ENCODE measurements at places on chromosomes 3 and 15.

- no peak for DNase-seq
These were observed 261.6 kb upstream of the LMCD1 start for GRCh38 chr3:8239718-8240695.

DNA sequence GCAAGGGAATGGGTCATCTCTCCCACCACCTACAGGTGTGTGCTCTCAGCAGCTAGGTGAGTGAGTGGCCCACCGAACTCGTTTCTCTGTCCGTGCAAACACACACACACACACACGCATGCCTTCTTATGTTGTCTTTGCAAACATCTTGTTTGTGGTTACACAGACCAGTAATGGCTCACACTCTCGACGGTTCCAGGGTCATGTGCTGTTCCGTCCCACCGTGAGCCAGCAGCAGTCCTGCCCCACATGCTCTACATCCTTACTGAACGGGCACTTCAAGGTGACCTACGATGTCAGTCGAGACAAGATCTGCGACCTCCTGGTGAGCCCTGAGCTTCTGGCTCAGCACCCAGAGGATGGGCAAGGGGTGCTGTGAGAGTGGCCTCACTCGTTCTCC is 4.3 kb downstream of the ITIH1 start:
- no peak for DNase-seq

- DNase-seq: no peak
These were observed 8.5 kb downstream of the MFN1 start for GRCh38 chr3:179355996-179356395.

GRCh38 chr15:83918011-83918410 is 264.1 kb downstream of the ADAMTSL3 start:
- no peak for DNase-seq

DNA sequence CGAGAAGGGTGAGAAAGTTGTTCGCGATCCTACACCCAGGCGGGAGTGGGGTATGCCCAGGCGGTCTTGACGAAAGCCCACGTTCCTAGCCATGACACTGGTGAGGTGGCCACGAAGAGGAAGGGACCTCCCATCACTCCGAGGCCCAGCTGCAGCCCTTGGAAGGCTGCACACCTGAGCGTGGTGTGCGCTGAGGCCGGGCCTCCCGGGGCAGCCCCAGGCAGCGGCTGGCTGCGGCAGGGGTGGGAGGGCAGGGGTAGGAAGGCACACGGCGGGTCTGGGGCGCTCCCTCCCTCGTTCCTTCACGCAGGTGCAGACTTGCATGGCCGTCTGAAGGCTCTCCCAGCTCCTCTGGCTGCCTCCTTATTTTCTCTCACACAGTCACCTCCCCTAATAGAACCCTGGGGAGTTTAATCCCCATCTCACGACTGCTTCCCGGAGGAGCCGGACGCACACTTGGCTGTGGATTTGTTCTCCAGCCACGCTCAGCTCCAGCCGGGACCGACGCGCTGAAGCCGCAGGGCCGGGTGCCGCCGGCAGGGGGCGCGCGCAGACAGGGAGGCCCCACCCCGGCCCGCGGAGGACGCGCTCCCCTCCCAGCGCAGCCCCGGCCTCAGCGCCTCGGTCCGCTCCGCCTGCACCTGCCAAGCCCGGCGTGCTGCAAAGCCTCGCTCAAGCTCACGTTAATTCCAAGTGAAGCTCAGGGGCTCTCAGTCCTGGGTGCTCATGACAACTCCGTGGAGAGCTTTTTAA is 37.8 kb upstream of the MUC4 start:
- DNase-seq: no peak
